Stimulated activated CD8-positive, alpha-beta memory T cell treated with anti-CD3 and anti-CD28 coated beads, Interleukin-15, amount 100 ng/mL, for 24 hours (primary cell): ENCODE measurements at places on chromosomes 2 and 18.

GRCh38 chr2:197893403-197894177, 89.2 kb downstream of the PLCL1 start:
- DNase-seq: no peak

GRCh38 chr2:159614534-159615366, 1.6 kb downstream of the BAZ2B start:
- DNase-seq: no peak

DNA sequence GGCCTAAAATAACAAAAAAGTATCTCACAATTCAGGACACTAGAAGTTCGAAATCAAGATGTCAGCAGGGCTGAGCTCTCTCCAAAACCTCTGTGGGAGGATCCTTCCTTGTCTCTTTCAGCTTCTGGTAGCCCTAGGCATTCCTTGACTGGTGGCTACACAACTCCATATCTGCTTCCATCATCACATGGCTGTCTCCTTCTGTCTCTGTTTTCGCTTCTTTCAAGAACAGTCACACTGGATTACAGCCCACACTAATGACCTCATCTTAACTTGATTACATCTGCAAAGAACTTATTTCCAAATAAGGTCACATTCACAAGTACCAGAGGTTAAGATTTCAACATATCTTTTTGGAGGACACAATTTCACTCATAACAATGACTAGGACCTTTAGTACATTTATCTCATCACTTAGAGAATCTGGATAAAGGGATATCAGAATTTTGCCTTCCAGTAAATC, 275.2 kb downstream of the IRS1 start:
- no peak for DNase-seq

- no peak for DNase-seq
These were observed 52.3 kb downstream of the B3GNT2 start for GRCh38 chr2:62248226-62248625.
